ENCODE measurements at places on chromosomes 12 and 14. TPM values are rescaled to one million over a fixed set of nuclear protein-coding genes. Genes with fewer than 3 reads are reported as not detected.

Gene TEDC1
- total RNA-seq: 1.7 TPM

Gene ENDOU
- total RNA-seq: not detected

Gene ERGIC2
- 54.3 TPM for total RNA-seq

Gene INSM2
- not detected for total RNA-seq

Gene LBHD2
- not detected for total RNA-seq

Gene PWP1
- 69.1 TPM for total RNA-seq

Gene LRRC10
- total RNA-seq: not detected

Gene AGAP2
- total RNA-seq: not detected

Gene CBX5
- 31.0 TPM for total RNA-seq

Gene C1S
- total RNA-seq: 537 TPM

Gene FOXM1
- total RNA-seq: 4.2 TPM

Gene ZBTB42
- total RNA-seq: 3.1 TPM

Gene PNP
- 17.1 TPM for total RNA-seq

Gene OASL
- total RNA-seq: 0.37 TPM

Gene RNU4-1
- total RNA-seq: under 0.01 TPM

Gene RTL1
- total RNA-seq: not detected

Gene CYP27B1
- total RNA-seq: 1.3 TPM

Gene STAB2
- total RNA-seq: not detected

Gene BDKRB1
- 0.12 TPM for total RNA-seq

Gene CISTR
- not detected for total RNA-seq

Gene PYGL
- 98.7 TPM for total RNA-seq

Gene IGF1
- 1.1 TPM for total RNA-seq

Gene CSAD
- 16.6 TPM for total RNA-seq

Gene RPL10L
- total RNA-seq: not detected

Gene ARHGEF40
- total RNA-seq: 53.6 TPM

Gene TPH2
- not detected for total RNA-seq

Gene DCN
- total RNA-seq: 2,110 TPM

Gene MMP17
- 8.9 TPM for total RNA-seq

Gene FAM186B
- total RNA-seq: 0.06 TPM
